ENCODE measurements at places on chromosomes 2 and 18.

DNA sequence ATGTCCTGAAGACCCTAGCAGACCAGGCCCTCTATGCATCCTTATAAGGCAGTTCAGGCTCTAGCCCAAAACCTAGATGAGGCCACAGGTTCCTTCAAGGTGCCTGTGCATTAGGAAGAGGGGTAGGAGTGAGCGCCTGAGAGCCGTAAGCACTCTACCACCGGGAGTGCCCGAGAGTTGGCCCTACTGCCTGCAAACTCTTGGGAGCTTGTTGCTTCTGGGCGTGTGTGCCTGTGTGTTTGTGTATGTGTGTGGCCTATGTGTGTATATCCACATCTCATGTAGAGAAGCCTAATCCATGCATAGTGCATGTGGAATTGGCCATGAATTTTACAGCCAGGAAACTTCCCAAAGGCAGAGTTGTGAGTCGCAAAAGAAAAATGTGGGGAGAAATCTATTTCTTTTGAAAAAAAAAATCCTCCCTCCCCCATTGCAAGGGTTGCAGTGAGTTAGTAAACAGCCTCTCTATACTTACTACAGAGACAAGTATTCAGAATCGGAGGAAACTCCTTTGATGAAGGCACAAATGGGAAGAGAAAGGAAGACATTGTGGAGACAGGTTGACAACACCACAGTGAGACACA is 96.8 kb downstream of the ADD2 start:
- no peak for DNase-seq

DNA sequence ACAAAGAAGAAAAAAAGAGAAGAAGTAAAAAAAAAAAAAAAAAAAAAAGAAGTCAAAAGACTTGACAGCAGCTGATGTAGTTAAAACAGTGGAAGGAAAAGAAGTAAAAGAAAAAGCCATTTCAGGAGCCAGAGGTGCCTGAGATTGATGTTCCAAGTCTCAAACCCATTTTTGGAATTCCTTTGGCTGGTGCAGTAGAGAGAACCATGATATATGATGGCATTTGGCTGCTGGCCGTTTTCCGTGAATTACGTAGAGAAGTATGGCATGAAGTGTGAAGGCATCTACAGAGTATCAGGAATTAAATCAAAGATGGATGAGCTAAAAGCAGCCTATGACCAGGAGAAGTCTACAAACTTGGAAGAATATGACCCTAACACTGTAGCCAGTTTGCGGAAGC is 7.6 kb upstream of the CHST10 start:
- no peak for DNase-seq

GRCh38 chr18:74084184-74084855 is 63.3 kb downstream of the FBXO15 start:
- no peak for DNase-seq

DNA sequence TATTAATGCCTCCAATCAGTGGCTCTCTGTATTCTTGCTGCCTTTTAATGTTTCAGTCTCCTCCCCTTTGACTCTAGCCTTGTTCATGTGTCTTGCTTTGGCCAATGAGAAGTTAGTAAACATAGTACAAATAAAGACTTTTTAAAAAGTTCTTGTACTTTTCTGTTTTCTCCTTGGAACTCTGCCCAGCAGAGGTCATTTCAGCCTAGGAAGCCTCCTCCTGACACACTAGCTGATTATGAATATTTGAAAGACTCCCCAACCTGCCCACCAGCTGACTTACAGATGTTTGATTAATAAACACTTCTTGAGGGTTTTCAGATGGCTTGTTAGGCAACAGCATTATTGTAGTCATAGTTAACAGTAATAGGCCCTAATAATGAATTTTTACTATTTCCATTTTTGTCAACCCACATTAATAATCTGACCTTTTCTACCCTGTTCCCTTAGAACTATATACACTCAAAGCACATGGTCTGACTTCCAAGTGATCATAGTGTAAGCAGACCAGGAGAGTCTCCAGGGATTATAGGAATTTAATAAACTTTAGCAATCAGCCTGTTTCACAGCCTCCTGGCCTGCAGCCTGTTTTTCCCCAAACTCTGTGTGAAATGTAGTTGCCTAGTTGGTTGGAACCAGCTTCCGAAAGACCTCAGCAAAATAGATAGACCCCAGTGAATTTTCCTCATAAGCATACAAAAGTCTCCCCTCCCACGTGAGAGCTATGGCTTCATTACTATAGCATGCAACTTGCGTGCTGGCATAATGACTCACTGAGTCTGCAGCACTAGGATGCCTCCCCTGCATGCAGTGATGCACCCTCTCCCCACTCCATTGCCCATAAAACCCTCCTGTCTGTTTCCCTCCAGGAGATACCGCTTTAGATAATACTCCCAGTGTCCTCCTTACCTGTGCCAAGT is 670.7 kb upstream of the ZNF804A start:
- DNase-seq, result no peak

DNA sequence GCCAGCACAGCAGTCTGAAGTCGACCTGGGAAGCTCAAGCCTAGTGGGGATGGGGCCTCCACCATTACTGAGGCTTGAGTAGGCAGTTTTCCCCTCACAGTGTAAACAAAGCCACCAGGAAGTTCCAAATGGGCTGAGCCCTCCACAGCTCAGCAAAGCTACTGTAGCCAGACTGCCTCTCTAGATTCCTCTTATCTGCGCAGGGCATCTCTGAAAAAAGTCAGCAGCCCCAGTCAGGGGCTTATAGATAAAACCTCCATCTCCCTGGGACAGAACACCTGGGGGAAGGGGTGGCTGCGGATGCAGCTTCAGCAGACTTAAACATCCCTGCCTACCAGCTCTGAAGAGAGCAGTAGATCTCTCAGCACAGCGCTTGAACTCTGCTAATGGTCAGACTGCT is 218.4 kb upstream of the VRK2 start:
- DNase-seq, result no peak

GRCh38 chr18:36120297-36120696 is 8.8 kb downstream of the SLC39A6 start:
- no peak for DNase-seq

GRCh38 chr2:173434762-173435569 is 80.3 kb downstream of the CDCA7 start:
- DNase-seq, result peak; percentile 62

DNA sequence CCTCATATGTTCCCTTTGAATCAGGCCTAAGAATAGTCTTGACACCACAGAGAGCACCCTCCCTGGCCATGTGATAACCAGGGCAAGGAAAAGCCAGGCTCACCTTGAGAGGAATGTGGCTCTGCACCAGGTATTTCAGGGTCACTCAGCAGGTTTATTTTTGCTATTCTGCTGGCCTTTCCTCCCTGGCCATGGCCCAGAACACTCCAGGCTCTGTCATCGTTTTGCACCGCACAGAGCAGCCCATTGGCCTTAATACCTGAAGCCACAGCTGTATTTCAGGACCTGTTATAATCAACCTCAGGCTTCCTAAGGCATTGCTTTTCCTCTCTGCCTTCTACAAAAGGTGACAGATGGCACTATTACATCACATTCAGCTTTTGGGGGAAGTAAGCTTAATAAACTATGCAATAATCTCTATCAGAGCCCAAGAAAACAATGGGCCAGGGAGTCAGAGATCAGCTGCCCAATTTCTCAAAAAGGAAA is 668.3 kb downstream of the IRS1 start:
- DNase-seq, result peak; percentile 45

- DNase-seq, result no peak
These were observed 212.7 kb upstream of the COPS8 start for GRCh38 chr2:236872981-236873380.

DNA sequence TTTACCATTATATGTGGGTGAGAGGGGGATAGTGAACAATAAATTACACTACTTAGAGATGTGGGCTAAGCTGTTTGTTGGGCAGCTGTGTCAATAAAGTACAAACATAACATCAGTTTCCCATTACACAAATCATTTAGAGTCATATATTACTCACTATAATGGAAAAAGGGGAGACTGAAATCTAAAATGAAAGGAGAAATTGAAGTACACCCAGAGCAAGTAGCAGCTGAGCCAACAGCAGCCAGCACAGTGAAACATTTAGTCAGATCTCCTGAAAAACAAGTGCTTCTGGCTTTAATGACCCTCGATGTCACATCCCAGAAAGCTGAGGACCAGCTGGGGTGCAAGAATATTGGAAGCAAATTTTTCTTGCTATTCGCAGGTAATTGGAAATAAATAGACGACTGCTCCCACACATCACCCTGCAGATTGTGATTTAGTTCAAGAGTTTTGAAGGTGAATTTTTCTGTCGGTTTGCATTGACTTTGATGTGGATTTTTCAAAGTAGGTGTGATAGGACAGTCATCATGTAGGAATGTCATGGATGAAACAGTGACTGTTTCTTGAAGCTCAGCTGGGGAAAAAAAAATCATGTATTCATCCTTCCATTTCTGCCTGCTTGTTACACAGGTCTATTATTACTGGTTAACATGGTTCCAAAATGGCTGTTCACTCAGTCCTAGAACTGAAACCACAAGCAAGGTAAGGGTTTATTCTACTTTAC is 1607.3 kb upstream of the CELF4 start:
- DNase-seq, result no peak

Measured in NCI-H1694 treated with DMSO at 0.1 percent for 48 hours (cell line).